ENCODE measurements at places on chromosomes 3 and 15.

DNA sequence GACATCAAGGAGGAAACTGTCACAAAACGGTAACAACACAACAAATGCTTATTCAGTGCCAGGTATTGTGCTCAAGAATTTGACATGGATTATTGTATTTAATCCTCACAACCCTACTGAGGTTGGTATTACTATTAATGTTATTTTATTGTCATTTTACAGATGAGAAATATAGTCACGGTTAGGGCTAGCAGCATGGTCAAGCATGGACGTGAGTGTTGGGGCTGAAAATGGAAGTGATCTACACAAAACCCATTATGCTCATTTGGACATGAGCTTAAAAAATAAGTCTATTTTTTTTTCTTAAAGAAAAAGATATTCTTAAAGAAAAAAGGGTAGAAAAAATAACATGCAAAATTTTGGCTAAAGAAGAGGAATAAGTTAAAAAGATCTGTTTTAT is 141.3 kb upstream of the SOX2 start:
- DNase-seq = no peak

- DNase-seq = no peak
Observed at GRCh38 chr3:32886296-32886695, 65.1 kb upstream of the CCR4 start.

DNA sequence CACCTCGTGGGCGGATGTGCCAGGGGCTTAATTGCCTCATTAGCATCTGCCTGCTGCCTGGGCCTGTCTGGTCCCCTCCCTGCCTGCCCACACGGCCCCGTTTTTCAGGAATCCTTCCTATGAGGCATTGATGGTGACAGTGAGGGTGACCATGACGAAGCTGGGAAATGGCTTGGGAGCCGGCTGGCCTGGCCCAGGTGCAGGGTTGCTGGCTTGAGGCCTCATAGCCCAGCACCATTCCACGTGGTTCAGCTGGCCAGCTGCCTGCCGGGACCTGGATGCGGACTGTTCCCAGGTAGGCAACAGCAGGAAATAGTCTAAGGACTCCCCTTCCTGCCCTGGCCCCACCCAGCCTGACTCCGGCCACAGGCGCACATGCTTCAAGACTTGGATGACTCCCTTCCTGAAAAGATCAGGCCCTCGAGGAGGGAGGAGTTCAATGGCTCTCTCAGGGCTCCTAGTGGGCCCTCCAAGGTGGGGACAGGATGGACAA is 8.9 kb upstream of the DUSP7 start:
- no peak for DNase-seq

- DNase-seq = no peak
Observed at GRCh38 chr3:147838652-147839051, 429.5 kb downstream of the ZIC1 start.

DNA sequence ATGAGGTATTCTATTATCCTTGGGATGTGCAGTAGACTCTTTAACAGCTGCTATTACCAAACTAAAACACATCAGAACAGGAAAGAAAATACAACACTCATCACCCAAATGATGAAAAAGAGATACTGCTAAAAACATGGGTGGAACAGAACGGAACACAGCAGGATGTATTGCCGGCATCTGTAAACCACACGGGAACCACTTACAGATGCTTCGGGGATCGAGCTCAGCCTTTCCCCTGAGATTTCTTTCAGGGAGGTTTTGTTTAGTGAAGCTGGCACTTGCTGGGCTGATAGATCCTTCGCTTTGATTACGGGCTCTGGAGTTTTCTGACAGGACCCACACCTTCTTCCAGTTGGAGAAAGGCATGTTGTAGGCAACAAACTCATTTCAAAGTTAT is 182.3 kb upstream of the FAM3D start:
- no peak for DNase-seq

Data from NCI-H345 (cell line).